Kidney capillary endothelial cell (primary cell): ENCODE measurements at places on chromosomes 5 and 9.

GRCh38 chr5:90747693-90748092 lies 189.1 kb downstream of the ADGRV1 start:
- no peak for DNase-seq

- DNase-seq: peak; percentile 48
Observed at GRCh38 chr9:84874596-84874995, 205.1 kb downstream of the NTRK2 start.

- no peak for DNase-seq
Observed at GRCh38 chr5:169095976-169096375, 205.0 kb downstream of the SLIT3 start.

- DNase-seq: no peak
Observed at GRCh38 chr5:113235884-113236283, 198.9 kb downstream of the TSSK1B start.

DNA sequence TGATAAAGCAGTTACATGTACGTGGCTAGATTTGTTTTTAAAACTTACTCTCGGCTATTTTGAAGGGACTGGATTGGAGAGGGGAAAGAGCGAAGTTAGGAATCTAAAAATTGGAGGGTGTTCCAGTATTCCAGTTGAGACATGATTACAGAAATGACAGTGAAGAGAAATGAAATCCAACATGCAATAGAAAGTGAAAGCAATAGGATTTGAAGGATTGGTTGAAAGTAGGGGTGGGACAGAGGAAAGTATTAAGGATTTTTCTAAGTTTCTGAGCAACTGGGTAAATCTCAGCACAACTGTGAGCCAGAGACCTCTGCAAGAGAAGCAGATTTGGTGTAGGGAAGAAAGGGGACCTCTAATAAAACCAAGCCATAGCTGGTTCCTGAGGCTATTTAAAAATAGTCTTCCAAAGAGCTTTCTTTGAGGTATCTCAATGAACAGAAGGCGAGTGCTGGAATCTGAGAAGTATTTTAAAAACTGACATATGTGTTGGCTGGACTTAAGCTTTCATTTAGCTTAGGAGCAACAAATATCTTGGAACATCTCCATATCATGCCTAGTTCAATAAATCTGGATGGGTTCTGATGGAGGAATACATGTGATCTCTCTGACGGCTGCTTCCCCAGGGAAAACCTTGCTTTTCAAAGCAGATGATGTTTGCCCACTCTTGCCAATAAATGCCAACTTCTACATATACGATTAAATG lies 110.4 kb upstream of the IFNK start:
- no peak for DNase-seq
